NCI-H510A (cell line): ENCODE measurements at places on chromosomes 6 and 20.

DNA sequence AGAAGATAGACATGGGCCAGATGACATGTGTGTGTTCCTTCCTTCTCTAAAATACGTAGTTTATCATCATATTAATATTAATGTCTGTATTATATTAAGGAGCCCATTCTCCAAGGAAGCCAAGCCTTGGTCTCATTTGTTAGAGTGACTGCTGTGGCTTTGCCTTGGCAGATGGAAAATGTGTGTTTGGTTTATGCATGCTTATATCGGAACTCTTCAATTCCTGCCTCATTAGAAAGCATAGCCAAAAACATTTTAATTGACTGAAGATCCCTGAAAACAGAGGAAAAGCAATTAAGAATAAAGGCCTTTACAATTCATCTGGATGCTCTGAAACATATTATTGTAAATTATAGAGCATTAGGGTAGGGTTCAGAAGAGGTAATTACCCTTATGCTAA lies 106.4 kb downstream of the COL9A1 start:
- DNase-seq = no peak

DNA sequence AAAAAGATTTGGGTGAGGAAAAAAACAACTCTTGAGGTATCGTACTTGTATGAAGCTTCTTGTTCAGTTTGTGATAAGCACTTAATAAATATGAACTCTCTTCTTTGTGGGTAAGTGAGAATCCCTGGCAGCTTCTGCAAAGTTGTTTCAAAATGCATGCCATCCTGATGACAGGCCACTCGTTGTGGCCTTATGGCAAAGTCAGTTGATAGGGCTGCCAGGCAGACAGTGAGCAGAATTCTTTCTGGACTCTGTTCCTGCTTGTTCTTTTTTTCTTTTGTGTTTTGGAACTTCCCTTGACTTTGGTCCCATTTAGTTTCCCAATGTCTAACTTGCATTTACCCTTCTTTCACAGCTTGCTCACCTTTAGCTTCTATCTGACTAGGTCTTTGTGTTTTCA lies 983.5 kb upstream of the FLRT3 start:
- no peak for DNase-seq

DNA sequence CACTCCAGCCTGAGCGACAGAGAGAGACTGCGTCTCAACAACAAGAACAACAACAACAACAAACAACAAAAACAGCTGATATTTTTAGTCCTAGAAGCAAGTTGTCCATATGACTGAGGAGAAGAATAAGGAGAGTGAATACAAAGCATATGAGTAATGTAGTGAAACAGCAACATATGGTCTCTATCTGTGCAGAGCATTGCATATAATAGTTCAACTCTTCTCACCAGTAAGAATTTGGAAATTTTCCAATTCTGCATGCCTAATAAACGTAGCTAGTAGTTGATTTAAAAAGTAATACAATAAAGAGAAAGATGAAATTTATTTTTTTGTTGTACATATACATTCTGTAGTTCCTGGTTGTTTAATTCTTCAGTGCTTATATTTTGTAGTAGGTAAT lies 129.7 kb upstream of the FAM83B start:
- no peak for DNase-seq

DNA sequence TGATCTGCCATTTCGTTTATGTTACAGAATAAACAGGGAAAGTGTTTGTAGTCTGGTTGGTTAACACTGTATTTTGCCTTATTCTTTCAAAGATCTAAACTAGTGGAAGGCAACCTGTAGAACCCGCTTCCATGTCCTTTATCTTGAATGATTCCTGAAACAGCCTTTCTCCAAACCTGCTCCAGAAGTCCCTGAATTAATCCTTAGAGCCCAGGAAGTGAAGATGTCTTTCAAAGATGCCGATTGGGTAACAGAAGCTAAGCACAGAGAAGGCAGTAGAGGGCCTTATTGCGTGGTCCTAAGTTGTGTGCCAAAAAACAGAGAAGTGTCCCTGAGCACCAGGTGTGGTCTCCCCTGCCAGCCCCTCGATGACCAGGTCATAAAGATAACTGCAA lies 19.2 kb upstream of the ZSCAN16 start:
- no peak for DNase-seq

DNA sequence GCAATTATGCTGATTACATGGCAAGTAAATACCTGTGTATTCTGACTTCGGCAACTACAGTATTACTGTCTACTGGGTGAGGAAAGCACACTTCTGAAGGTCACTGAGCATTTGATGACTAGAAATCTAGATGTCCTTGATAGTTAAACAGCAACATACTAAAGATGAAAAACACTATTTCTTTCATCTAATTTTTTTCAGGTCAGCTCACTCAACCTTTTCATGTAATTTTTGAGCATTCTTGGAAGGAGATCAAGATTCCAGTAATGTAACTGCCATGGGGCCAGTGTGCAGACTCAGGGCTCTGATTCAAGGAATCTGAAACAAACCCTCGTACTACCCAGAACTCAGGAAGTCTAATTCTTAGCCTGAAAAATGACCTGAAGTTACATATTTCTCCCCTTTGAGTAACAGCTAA lies 222.6 kb upstream of the TAB2 start:
- no peak for DNase-seq

- no peak for DNase-seq
Observed at GRCh38 chr6:129659590-129660345, 50.2 kb downstream of the ARHGAP18 start.

- no peak for DNase-seq
Observed at GRCh38 chr6:116812051-116812650, 16.7 kb downstream of the GPRC6A start.
